ENCODE measurements at places on chromosomes 12 and 14.

DNA sequence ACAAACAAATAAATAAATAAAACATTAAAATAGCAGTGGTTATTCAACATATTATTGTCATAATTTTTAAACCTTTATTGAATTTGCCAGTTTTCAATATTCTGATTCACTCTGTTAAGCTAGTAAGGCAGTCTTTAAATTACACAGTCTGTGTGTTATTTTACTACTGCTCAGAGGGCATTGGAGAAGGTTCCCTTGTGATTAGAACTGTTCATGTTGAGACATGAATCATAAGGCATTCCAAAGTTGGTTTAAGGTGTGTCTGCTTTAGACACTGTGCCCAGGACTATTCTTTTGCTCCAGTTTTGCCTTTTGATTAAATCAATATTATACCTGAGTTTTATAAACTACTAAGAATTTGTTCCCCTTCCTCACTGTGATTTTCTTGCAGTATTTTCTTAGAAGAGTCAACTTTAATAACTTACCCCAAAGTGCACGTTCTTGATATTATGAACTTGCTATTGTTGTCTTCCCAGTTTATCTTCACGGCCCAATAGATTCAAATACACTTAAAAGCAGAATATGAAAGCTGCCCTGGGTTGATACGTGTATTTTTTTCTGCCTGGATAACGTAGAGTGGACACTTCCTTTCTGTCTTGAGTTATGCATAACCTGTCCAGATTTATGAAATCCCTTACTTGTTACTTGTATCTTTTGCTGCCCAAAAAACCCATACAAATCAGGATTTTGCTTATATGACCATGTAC, 105.3 kb upstream of the BCAT1 start:
- H3K27me3 ChIP-seq = no peaks in the 10 kb centered on the region
- H3K27ac ChIP-seq = no peak overlapping the region
- H3K4me1 ChIP-seq = no peaks in the 10 kb centered on the region

DNA sequence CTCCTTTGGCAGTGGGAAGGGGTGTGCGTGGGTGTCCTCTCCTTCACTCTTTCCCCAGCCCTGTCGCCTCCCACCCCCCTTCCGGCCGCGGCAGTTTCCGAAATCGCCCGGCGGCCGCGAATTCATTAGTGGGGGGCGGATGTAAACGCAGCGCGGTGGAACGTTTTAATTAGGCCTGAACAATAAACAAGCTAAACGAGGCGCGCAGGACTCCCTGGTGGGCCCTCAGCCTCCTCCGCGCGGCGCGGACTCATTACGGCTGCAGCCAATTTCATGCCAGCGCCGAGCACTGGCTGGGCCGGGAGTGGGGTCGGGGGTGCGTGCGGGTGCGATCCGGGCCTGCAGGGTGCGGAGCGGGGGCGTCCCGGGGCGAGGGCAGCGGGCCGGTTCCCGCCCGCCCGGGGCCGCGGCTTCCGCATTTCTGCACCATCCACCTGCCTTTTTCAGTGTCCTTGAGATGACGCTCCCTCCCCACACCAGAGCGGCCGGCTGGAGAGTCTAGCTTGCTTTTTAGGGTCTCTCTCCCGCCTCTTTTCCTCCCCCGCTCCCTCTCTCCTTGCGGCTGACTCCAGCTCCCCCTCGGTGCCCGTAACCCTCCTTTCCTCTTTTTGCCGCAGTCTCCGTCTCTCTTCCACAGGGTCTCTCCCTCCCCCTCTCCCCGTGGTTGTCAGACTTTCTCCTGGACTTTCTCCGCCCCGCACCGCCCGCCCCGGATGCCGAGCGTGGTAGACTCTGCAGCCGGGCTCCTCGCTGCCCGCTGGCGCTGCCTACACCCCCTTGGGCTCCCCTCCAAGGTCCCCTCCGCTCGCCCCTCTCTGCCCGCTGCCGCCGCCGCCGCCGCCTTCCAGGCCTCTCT, at the start of gene CISTR:
Gene CISTR, minus strand, starts transcription at position 644 of the 856 bp plus-strand sequence.
- H3K27me3 ChIP-seq = peaks cover 4% of the 10 kb centered on the region
- peak within 1 kb of the TSS; percentile 59 for H3K4me3 ChIP-seq
- peak; percentile 64 for DNase-seq
- H3K36me3 ChIP-seq = no peaks in the 10 kb centered on the region
- no peak within 1 kb of the TSS for H3K27ac ChIP-seq

DNA sequence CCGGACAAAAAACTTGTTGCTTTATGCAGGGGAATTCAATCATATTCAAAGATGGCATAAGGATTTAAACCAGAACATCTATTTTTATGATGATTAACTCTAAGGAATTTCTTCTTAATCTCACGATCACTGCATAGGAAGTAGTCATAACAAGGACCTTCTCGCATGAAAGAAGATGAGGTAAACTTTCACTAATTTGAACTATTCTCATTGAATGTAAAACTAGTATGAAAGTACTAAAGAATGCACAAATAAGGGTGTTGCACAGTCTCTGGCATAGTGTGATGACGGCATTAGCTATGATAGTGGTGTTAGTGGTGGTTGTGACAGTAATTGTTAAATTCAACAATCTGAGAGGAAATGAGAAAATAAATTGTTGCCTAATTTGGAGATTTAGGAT, 280.0 kb downstream of the SLC6A15 start:
- H3K4me1 ChIP-seq = no peaks in the 10 kb centered on the region
- H3K27me3 ChIP-seq = no peaks in the 10 kb centered on the region
- H3K36me3 ChIP-seq = no peaks in the 10 kb centered on the region
- no peak for DNase-seq
- no peak overlapping the region for H3K27ac ChIP-seq

DNA sequence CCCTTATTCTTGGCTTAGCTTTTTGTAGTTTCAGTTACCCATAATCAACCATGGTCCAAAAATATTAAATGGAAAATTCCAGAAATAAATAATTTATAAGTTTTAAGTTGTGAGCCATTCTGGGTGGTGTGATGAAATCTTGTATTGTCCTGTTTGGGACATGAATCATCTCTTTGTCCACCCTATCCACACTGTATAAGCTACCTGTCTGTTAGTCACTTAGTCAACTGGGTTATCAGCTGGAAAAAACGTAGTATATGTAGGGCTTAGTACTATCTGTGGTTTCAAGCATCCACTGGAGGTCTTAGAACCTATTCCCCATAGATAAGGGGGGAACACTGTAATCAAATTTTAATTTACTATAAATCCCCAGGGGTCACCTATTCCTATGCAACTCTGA, 52.7 kb downstream of the NKX2-1 start:
- DNase-seq = no peak
- no peaks in the 10 kb centered on the region for H3K4me1 ChIP-seq
- H3K4me3 ChIP-seq = no peak overlapping the region
- H3K27ac ChIP-seq = no peak overlapping the region
- no peaks in the 10 kb centered on the region for H3K36me3 ChIP-seq
- H3K27me3 ChIP-seq = no peaks in the 10 kb centered on the region

GRCh38 chr14:56686416-56686815, 106.8 kb downstream of the TMEM260 start:
- no peaks in the 10 kb centered on the region for H3K27me3 ChIP-seq
- no peak for DNase-seq
- no peaks in the 10 kb centered on the region for H3K36me3 ChIP-seq
- H3K4me3 ChIP-seq = no peak overlapping the region

DNA sequence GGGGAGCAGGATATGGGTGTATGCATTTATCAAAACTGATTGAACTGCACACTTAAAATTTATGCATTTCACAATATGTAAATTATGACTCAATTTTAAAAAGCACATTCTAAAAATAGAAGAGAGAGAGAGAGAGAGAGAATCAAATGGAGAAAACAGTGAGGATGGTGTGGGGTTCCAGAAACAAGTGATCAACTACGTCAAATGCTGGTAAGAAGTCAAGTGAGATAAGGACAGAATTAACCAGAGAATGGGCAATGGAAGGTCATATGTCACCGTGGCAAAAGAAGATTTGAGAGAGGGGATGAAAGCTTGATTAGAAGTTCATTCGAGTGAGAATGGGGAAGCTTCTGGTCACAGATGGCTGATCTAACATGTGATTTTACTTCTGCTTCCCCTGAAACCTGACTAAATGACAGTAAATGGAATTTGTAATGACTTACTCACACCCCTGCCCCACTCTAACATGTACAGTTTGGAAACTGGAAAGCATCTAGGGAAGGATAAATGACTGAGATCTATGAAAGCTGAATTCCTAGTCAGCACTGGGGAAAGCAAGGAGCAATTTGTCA, 276.5 kb upstream of the AMIGO2 start:
- H3K4me1 ChIP-seq = no peaks in the 10 kb centered on the region
- H3K36me3 ChIP-seq = no peaks in the 10 kb centered on the region
- H3K27ac ChIP-seq = no peak overlapping the region
- no peak overlapping the region for H3K4me3 ChIP-seq
- DNase-seq = no peak
- H3K27me3 ChIP-seq = no peaks in the 10 kb centered on the region

DNA sequence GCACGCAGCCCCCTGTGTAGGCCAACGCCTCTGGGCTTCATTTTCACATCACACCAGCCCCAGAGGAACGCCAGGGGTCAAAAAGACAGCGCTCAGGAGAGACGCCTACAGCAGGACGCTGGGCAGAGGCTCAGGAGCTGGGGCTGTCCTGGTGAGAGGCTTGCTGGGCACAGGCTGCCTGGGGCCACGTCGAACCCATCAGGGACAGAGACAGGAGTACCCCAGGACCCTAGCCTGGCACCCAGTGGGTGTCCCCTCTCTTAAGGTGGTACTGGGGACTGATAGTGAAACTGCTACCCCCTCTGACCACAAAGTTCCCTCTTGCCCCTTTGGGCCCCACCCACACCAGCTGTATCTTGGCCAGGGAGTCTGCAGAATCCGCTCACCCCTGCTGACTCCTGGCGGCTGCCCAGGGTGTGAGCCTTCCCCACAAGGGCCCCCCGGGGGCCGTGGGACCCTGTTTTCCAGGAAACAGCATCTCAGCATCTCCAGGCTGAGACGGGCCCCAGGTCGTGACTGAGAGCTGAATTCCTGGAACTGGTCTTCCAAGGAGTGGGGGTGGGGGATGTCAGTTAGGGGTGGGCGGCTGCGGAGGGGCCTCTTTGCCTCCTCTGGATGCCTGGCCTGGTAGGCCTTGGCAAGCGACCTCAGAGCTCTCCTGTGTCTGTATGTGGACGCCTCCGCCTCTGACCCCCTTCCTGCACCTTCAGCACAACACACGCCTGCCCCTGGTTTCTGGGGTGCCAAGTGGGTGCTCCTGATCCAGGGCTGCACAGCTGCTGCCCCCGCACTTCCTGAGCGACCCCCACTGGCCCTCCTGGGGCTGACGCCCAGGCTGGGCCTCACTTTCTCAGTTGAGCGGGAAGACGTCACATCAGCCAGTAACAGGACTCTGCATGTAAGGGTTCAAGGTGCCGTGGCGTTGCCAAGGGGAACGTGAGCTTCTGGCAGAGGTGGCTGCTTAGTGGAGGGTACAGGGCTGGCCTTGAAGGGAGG, 321.9 kb upstream of the RTL1 start:
- H3K27me3 ChIP-seq = no peaks in the 10 kb centered on the region
- H3K4me1 ChIP-seq = no peaks in the 10 kb centered on the region
- no peak overlapping the region for H3K27ac ChIP-seq
- H3K36me3 ChIP-seq = no peaks in the 10 kb centered on the region
- H3K4me3 ChIP-seq = no peak overlapping the region

DNA sequence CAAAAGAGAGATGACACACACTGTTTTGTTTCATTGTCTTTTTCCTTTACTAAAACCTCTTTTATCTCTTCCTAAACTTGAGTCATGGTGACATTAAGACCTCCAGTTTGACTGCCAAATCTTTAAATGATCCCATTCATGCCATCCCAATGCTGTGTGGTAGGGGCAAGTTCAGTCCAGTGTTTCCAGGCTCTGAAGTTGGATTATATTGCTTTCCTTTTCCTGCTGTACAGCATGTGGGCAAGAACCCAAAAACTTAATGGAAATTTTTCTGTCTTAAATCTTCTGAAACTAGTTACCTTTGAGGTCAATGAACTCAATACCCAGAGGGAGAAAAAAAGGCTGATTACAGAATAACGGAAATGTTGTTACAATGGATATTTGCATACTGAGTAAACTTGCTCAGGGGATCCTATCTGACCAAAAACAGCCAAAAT, 187.1 kb upstream of the FAR2 start:
- H3K36me3 ChIP-seq = no peaks in the 10 kb centered on the region
- no peaks in the 10 kb centered on the region for H3K4me1 ChIP-seq
- no peak for DNase-seq
- no peak overlapping the region for H3K27ac ChIP-seq
- no peak overlapping the region for H3K4me3 ChIP-seq

DNA sequence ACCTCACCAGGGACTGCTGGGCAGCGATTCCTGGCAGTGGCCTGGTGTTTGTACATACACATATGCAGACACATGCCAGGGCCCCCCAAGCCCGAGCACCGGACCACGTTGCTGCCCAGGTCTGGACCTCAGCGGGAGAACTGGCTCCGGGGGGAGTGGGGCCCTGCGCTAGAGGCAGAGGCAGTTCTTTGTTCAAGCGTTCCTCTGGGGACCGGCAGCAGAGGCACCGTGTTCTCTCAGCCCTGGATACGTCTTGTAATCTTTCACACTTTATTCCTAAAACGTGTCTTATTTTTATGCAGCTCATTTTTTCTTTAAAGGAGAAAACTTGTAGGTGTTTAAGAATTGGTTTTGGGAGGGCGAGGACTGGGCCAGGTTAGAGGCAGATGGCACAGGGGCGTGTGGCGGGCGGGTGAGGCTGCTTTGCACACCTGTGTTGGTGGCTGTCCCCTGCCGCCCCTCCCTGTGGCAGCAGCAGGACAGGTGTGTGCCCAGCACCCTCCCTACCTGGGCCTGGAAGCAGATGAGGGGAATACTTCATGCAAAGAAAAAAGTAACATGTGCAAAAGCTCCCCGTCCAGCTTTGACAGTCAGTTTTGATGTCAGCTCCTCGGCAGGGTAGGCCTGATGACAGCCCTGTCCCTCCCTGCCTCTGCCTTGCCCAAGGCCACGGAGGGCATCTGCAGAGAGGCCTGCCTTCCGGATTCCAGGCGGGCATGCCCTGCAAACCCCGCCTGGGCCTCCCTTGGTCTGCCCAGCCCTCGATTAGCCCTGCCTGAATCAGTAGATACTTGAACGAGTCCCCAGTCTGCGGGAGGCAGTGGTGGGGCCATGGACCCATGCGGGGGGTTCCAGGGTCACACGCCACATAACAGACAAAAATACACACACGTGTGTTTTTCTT, 7.0 kb upstream of the PUS1 start:
- no peak for DNase-seq
- H3K4me1 ChIP-seq = no peaks in the 10 kb centered on the region
- H3K4me3 ChIP-seq = no peak overlapping the region
- no peaks in the 10 kb centered on the region for H3K27me3 ChIP-seq
- H3K36me3 ChIP-seq = peaks cover 47% of the 10 kb centered on the region
- no peak overlapping the region for H3K27ac ChIP-seq

- no peaks in the 10 kb centered on the region for H3K36me3 ChIP-seq
- no peak overlapping the region for H3K4me3 ChIP-seq
These were observed 60.7 kb downstream of the CLMN start for GRCh38 chr14:95258754-95259593.

DNA sequence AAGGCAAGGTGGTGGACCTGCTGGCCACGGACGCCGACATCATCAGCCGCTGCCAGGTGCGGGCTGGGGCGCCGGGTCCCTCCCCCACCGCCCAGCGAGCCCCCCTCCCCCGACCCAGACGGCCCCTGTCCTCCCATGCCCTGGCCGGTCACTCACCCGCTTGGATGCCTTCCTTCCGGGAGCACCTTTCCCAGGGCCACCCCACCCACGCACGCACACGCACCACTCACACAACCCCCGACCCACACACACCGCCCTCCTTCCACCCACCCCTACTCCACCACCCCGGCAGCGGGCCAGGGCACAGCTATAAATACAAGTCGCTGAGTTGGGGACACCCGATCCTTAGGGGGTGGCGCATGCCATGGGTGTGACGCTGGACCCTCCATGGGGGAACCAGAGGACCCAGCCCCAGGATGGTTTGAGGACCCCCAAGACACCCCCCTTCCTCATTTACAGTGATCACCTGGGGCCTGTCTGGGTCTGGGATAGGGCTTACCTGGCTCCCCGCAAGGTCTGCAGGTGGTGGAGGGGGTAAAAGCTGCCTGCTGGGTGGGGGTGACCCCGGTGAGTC, 465 bp downstream of the ADSS1 start:
- H3K4me3 ChIP-seq = peak overlapping the region; percentile 94
- peak overlapping the region; percentile 84 for H3K27ac ChIP-seq
- H3K4me1 ChIP-seq = peaks cover 47% of the 10 kb centered on the region
